ENCODE measurements at places on chromosomes 7 and 10. TPM values are rescaled to one million over a fixed set of nuclear protein-coding genes. Genes with fewer than 3 reads are reported as not detected.

Gene HIF1AN
- total RNA-seq: 40.6 TPM

Gene HOXA11
- 5.2 TPM for total RNA-seq

Gene NPY4R
- total RNA-seq: not detected

Gene GIMAP7
- 43.6 TPM for total RNA-seq

Gene LRMDA
- total RNA-seq: 23.2 TPM

Gene KCP
- 44.6 TPM for total RNA-seq

Gene NCAPG2
- total RNA-seq: 6.3 TPM

Gene MLXIPL
- 26.2 TPM for total RNA-seq

Gene CRHR2
- total RNA-seq: not detected

Gene SAP25
- total RNA-seq: 9.8 TPM
